Progenitor cell of endocrine pancreas (in vitro differentiated cells): ENCODE measurements at places on chromosomes 1 and 21.
A peak's percentile ranks its signal among the peaks of the same experiment; 100 is the strongest.

DNA sequence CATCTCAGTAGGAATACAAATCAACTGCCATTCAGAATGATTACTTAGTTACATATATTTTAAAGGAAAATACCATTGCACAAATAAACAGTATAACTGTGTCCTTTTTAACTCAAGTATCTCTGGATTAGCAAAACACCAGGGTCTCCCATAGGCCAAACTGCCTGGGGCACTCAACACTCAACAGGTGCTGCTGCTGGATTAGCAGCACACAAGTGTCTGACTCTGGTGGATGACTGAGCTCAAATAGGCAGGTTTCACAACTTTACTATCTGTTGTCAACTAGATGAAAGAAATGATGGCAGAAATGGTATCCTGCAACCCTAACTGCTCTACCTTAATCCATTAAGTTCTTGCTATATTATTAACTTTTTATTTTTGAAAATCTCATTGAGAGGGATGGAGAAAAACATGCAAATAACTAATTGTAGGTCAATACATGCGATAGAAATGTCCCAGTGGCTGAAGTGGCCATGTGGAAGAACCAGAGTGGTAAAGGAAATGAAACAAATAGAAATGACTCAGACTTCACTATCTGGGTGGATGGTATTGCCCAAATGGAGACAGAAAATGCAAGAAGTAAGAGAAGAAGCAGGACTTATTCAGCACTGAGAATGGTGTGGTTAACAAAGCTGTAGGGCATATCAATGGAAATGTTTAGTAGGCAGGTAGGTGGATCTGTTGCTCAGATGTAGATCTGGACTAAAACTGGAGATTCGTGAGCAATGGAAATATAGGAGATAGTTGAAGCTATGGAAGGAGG lies 90.8 kb upstream of the CCDC190 start:
- no peak overlapping the region for H3K27ac ChIP-seq
- no peak for DNase-seq
- no peaks in the 10 kb centered on the region for H3K4me1 ChIP-seq

DNA sequence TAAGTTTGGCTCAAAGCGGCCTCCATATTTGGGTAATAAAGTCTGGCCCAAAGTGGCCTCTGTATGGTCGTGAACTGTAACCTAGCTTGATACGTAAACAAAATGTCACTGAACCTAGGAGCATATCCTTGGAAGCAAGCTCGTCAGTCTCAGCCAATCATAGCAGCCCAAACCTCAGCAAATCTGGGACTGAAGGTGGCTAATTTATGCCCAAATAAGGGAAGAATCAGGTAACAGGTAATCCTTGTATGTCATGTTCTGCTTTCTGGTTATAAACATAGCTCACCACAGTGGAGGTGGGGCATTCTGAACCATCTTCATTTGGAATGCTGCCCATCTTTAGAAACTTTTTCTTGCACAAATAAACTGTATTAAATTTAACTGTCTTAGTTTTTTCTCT lies 281.1 kb downstream of the TTLL7 start:
- no peak overlapping the region for H3K27ac ChIP-seq
- H3K36me3 ChIP-seq: no peaks in the 10 kb centered on the region
- no peak overlapping the region for H3K4me3 ChIP-seq
- no peaks in the 10 kb centered on the region for H3K27me3 ChIP-seq
- H3K4me1 ChIP-seq: peaks cover 7% of the 10 kb centered on the region

GRCh38 chr21:37446552-37446951 lies 80.0 kb downstream of the DYRK1A start:
- no peak for DNase-seq
- H3K4me3 ChIP-seq: no peak overlapping the region
- H3K4me1 ChIP-seq: peaks cover 32% of the 10 kb centered on the region
- H3K27ac ChIP-seq: no peak overlapping the region

DNA sequence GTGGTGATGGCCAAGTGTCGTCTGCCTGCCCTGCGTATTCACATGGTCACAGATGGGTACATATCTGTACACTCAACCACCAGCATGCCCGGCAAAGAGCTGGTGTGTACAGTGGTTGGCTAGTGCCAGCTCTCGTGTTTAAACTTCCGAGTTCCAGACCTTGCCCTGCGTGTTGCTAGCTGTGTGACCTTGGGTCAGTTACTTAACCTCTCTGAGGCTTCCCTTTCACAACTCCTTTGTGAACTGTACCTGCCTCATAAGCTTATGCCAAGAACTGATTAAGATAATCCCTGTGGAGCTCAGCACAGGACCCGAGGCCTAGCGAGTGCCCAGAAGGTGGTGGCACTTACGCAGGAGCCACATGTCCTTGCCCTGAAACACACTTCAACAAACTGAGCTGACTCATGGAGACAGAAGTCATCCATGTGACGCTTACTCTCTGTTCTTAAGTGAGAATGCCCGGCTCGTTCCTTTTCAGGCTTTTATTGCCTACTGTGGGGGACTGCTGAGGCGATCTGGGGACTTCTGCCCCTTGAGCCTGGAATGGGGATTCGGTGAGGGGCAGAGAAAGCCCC lies 55.4 kb downstream of the ALPL start:
- H3K4me3 ChIP-seq: no peak overlapping the region
- no peaks in the 10 kb centered on the region for H3K36me3 ChIP-seq
- H3K27ac ChIP-seq: no peak overlapping the region
- DNase-seq: no peak

DNA sequence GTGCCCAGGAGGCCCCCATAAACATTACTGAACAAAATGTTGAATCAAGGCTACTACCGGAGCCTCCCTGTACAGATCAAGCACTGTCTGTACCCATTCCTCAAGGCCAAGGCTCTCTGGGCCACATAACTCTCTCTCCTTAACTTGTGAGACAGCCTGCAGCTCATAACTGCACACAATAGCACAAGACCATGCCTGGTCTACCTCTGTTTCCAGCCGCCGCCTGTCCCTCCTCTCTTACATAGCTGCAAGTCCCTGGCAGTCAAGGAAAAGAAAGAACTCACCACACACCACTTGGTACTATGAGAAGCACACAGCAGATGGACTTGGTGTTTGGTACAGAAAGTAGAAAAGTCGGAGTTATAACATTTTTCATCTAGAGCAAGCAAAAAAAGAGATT lies 91.1 kb downstream of the SSBP3 start:
- no peak overlapping the region for H3K4me3 ChIP-seq
- no peaks in the 10 kb centered on the region for H3K27me3 ChIP-seq
- no peak for DNase-seq
- H3K36me3 ChIP-seq: peaks cover 3% of the 10 kb centered on the region
- peak overlapping the region; percentile 57 for H3K27ac ChIP-seq

GRCh38 chr1:237270353-237270752 lies 228.4 kb downstream of the RYR2 start:
- no peaks in the 10 kb centered on the region for H3K27me3 ChIP-seq
- no peak overlapping the region for H3K4me3 ChIP-seq
- no peaks in the 10 kb centered on the region for H3K4me1 ChIP-seq
- H3K27ac ChIP-seq: no peak overlapping the region
- no peak for DNase-seq

- DNase-seq: no peak
- peaks cover 3% of the 10 kb centered on the region for H3K4me1 ChIP-seq
- H3K27ac ChIP-seq: no peak overlapping the region
These were observed 229.8 kb downstream of the DISC1 start for GRCh38 chr1:231856426-231856825.

DNA sequence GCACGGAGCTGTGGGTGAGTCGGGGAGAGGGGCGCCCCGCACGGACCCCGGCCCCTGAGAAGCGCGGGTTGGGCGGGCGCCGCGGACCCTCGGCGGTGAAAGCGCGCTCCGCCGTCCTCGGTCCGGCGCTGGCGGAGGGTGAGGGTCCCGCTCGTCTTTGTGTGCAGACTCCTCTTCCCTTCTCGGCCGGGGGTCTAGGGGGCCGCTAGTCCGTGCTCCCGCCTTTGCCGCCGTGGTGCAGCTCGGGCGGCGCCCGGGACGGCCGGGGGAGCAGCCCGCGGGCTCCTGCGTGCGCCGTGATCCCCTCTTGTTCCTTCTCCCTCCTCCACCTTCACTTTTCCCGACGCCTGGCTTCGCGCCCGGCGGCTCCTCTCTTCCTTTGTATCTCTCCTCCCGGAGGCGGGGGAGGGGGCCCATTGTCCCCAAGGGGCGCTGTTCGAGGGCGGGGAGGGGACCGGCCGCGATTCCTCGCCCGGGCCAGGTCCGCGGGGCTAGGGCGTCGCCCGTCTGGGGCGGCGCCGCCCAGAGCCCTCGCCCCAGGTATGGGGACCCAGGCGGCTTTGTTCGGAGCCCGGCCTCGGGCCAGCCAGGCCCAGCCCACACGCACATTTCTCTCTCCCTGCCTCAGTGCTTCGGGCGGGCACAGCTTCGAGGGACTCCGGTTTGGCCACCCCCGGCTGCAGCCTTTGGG lies 519 bp downstream of the FNBP1L start:
- H3K4me3 ChIP-seq: peak overlapping the region; percentile 99
- H3K27ac ChIP-seq: peak overlapping the region; percentile 100
- no peaks in the 10 kb centered on the region for H3K27me3 ChIP-seq
- peak; percentile 67 for DNase-seq
- peaks cover 37% of the 10 kb centered on the region for H3K4me1 ChIP-seq

DNA sequence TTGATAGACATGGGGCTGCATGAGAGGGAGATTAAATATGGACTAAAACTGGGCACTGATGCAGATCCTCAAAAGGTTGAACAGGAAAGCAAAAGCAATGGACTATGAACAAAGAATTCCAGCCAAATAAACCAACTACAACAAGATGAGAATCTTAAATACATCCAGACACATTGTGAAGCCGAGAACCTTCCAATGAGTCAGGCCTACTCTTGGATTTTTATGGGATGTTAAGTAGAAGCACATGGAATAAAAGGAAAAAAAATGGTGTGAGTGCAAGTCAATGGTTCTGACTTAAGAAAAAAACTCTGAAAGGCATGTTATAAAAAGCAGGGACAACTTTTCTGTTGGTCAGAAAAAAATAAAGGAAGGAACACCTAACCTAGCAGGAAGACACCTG lies 227.2 kb downstream of the DPYD start:
- no peak overlapping the region for H3K4me3 ChIP-seq
- H3K4me1 ChIP-seq: no peaks in the 10 kb centered on the region
- H3K27ac ChIP-seq: no peak overlapping the region

GRCh38 chr1:2322065-2322571 lies 69.2 kb downstream of the MORN1 start:
- H3K27me3 ChIP-seq: peaks cover 17% of the 10 kb centered on the region
- peak overlapping the region; percentile 69 for H3K27ac ChIP-seq
- H3K4me3 ChIP-seq: no peak overlapping the region
- DNase-seq: peak; percentile 52
- H3K4me1 ChIP-seq: peaks cover 3% of the 10 kb centered on the region

DNA sequence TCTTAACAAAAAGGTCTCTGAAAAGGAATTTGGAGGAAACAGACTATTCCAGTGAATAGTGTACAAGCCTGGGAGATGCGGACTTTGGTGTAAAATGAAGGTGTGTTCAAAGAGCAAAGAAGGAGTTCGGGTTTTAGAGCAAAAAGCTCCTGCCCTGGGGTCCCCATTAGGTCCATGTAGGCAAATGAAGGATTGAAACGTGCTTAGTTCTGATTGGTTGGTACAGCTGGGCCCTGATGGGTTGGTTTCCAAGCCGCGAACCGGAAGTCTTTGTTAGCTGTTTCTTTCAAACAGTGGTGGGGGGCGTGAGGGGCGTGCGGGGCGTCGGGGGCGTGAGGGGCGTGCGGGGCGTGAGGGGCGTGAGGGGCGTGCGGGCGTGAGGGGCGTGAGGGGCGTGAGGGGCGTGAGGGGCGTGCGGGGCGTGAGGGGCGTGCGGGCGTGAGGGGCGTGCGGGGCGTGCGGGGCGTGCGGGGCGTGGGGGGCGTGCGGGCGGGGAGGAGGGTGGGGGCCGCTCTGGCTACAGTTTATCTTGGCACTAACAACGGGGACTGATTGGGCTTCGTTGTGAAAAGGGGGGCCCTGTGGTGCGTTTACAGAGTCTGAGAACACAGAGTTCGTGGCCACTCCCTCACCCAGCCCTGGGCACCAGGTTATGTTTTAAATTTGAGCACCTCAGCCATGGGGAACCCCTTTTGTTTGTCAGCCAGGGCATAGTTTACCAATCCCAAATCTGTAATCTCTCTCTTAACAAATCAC lies 29.4 kb downstream of the LRRC3 start:
- no peak for DNase-seq
- peaks cover 11% of the 10 kb centered on the region for H3K4me1 ChIP-seq
- H3K4me3 ChIP-seq: peak overlapping the region; percentile 81
- peak overlapping the region; percentile 10 for H3K27ac ChIP-seq

- no peaks in the 10 kb centered on the region for H3K27me3 ChIP-seq
- no peak overlapping the region for H3K4me3 ChIP-seq
- no peak overlapping the region for H3K27ac ChIP-seq
- DNase-seq: no peak
These were observed 2.5 kb downstream of the FRRS1 start for GRCh38 chr1:99763956-99764355.

DNA sequence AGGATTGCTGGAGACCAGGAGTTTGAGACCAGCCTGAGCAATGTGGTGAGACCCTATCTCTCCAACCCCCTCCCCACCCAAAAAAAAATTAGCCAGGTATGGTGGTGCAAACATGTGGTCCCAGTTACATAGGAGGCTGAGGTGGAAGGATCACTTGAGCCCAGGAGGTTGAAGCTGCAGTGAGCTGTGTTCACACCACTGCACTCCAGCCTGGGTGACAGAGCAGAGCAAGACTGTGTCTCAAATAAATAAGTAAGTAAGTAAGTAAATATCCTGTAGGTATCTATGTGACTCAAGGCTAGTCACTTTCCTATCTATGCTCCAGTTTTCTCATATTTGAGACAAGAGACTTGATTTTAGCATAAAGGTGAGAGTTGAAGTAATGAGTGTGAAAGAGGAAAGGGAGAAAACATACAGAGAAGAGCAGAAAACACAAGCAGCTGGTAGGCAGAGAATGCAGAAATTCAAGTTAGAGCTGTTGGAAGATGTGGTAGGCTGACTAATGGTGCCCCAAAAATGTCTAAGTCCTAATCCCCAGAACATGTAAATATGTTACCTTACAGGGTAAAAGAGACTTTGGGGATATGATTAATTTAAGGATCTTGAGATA lies 7.5 kb downstream of the PPP1R12B start:
- peaks cover 4% of the 10 kb centered on the region for H3K4me1 ChIP-seq
- no peak overlapping the region for H3K27ac ChIP-seq
- DNase-seq: no peak
- no peaks in the 10 kb centered on the region for H3K27me3 ChIP-seq

GRCh38 chr1:21258331-21259134 lies 31.7 kb downstream of the ECE1 start:
- peaks cover 41% of the 10 kb centered on the region for H3K36me3 ChIP-seq
- no peak overlapping the region for H3K27ac ChIP-seq
- no peak overlapping the region for H3K4me3 ChIP-seq
- no peaks in the 10 kb centered on the region for H3K27me3 ChIP-seq
- no peak for DNase-seq

- H3K4me1 ChIP-seq: peaks cover 22% of the 10 kb centered on the region
- DNase-seq: no peak
- no peak overlapping the region for H3K27ac ChIP-seq
- H3K27me3 ChIP-seq: peaks cover 19% of the 10 kb centered on the region
- H3K4me3 ChIP-seq: no peak overlapping the region
- H3K36me3 ChIP-seq: peaks cover 19% of the 10 kb centered on the region
These were observed 18.5 kb downstream of the NPHP4 start for GRCh38 chr1:5973771-5974170.

GRCh38 chr1:196114193-196114592 lies 494.0 kb downstream of the KCNT2 start:
- no peak overlapping the region for H3K4me3 ChIP-seq
- no peaks in the 10 kb centered on the region for H3K36me3 ChIP-seq
- H3K4me1 ChIP-seq: no peaks in the 10 kb centered on the region
